Activated T-helper 9 cell treated with anti-CD3 and anti-CD28 coated beads, Interleukin-2, amount 50 U/mL, for 16 hours (primary cell): ENCODE measurements at places on chromosomes 2 and 18.

- no peak for DNase-seq
Observed at GRCh38 chr18:41128545-41128944, 826.5 kb upstream of the PIK3C3 start.

GRCh38 chr2:179268277-179268925, 3.8 kb upstream of the SESTD1 start:
- no peak for DNase-seq

GRCh38 chr2:225415792-225416191, 16.3 kb downstream of the NYAP2 start:
- no peak for DNase-seq

DNA sequence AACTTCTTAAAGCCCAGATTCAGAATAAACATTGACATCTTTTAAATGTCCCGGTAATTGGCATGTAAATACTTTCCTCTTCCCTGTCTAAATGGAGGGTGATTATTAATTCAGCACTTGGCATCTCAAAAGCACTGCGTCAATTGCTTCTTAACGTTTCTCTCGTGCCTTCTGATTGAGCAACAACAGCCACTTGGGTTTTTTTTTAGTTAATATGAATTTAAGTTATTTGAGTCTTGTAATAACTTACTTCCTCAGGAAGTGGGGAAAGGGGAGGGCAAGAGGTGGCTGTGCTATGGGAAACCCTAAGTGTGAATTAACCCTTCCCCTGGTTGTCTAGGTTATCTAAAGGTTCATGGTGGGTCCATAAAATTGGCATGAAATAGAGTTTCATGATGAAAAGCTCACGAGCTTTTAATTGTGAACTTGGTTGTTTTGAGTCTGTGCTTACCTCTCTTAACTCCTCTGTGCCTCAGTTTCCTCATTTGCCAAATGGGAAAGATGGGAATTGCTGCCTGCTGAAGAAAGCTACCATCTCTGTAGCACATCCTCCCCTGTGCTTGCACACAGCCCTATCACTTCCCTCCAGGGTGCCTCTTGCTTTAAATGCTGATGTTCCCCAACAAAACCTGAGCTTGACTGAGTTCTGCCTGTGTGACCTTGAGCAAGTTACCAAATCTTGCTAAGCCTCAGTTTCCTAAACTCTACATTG, 126.3 kb upstream of the BCL2L11 start:
- DNase-seq, result no peak

DNA sequence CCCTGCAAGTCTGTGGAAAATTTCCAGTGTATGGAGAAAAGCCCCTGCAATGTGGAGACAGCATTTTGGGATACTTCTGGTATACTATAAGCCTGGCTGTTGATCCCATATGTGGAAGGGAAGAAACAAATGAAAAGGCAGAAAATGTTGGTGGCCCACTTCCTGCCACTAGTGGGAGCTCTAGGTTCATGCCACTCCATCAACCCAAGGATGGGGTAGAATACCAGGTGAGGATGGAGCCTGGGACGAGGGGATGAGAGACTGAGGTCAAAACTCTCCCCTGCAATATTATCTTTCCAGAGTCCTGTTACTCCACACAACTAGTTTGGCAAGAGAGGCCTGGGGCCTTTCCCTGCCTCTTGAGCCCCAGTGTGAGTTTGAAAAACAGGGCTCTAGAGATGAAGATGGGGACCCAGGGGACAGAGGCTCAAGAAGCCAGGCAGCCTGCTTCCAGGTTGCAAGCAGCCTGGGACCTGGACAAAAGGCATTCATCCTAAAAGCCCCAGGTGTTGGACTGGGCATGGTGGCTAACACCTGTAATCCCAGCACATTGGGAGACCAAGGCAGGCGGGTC, 31.9 kb downstream of the BMP10 start:
- DNase-seq, result no peak

- DNase-seq, result no peak
Observed at GRCh38 chr18:45538444-45538843, 76.8 kb upstream of the SLC14A2 start.

- DNase-seq, result no peak
Observed at GRCh38 chr2:241851325-241852115, 7.2 kb downstream of the PDCD1 start.

GRCh38 chr18:54506516-54507261, 84.4 kb upstream of the DYNAP start:
- no peak for DNase-seq

GRCh38 chr2:205701509-205701908, 19.2 kb downstream of the NRP2 start:
- DNase-seq, result no peak

GRCh38 chr2:127721978-127722355, 20.7 kb downstream of the SFT2D3 start:
- no peak for DNase-seq

- no peak for DNase-seq
Observed at GRCh38 chr2:118222672-118223421, 134.6 kb downstream of the INSIG2 start.

- no peak for DNase-seq
Observed at GRCh38 chr18:51668101-51668500, 470.6 kb upstream of the MEX3C start.

GRCh38 chr2:12321886-12322285, 394.9 kb upstream of the TRIB2 start:
- no peak for DNase-seq

DNA sequence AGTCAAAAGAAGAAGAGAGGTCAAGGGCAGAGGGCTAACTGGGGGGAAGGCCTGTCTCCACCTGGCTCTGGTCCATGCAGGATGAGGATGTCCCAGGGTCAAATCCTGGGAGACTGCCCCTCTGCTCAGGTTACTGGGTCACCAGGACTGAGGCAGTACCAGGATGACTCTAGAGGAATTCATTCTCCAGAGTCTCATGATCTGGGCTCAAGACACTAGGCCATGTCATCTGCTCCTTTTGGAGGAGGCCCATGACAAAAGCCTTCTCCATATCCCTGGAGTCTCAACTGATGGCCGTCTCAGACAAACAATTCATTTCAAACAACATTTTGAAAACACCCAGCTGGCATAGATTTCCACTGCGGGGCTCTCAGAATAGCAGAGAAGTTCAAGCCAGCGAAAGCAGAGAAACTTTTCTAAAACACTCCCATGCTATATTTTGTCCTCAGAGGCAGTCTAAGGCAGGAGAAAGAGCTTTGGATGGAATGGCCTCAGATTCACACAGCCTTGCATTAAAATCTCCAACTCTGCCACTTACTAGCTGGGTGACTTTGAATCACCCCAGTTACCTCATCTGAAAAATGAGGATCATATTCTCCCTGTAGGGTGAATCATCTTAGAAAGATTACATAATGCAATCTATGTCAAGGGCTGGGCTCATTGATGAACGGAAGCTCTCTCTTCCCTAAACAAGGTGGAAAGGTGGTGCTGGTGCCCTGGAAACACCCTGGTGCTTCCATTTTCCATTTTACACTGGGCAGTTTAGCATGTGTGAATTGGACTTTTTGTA, 48.8 kb upstream of the LCLAT1 start:
- no peak for DNase-seq

- DNase-seq, result no peak
Observed at GRCh38 chr18:28116461-28116860, 60.5 kb downstream of the CDH2 start.

- no peak for DNase-seq
Observed at GRCh38 chr2:100277540-100278207, 44.6 kb downstream of the LONRF2 start.

GRCh38 chr2:235219048-235219447, 267.2 kb downstream of the SH3BP4 start:
- no peak for DNase-seq

DNA sequence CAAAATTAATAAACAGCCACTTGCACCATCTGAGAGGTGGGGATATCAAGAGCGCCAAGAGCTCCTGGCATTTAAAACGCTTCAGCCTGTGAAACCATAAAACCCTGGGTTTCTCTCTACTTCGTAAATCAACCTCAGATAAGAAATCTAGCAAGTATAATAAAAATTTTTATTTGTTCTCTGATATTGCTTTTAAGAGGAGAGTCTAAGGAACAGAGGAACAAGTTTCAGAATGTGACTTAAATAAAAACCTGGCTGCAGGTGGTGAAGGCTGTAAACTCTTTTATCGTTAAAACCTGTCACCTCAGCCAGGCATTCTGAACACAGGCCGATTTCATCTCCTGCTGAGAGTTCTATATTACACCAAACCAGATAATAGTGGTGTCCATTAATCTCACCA, 9.9 kb downstream of the DYTN start:
- DNase-seq, result no peak

DNA sequence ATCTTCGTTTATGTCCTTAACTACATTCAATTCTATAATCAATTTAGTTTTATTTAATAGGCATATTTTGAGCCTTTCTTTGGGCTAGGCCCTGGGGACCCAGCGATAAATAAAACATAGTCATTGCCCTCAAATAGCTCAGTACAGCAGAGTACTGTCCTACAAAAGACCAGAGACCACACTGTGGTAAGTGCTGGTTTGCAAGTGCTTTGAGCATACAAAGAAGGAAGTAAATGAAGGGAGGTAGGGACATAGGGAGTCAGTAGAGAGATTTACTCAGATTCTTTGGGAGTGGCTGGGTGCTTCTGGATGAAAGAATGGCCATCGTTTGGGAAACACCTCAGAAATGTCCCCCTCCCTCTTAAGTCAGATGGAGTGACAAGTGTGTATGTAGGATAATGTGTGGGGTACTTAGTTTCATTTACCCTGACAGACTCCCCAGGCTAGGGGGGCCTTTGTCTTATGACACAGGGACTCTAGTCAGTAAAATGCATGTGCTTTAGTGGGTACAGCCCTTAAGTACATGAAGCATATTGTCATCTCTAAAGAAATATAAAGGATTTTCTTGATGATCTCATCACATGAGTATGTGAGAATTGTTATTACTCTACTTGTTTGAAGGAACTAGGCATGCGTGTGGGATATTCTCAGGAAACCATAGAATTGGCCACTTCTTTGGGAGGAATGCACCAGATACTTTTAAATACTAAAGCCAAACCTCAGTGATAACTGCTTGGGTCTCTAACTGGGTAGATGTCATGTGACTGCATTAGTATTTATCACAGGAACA, 35.1 kb downstream of the MAPRE2 start:
- no peak for DNase-seq

- DNase-seq, result no peak
Observed at GRCh38 chr2:19674051-19675002, 227.5 kb downstream of the TTC32 start.

DNA sequence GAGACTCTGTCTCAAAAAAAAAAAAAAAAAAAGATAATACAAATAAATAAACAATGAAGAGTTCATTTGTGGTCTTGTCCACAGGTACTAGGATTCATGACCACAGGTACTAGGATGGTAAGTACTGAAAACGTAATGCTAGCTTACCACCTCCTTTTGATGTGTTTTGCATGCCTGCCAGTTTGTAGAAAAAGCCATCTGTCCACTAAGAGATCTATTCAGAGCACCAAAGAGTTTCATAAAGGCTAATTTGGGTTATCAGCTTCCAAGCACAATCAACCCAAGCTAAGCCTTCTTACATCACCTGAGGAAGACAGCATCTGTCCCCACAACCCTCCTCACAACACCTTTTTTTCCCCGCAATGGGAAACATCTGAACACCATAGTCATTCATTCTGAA, 477.2 kb downstream of the ZEB2 start:
- DNase-seq, result no peak

GRCh38 chr2:24771061-24771460, 22.1 kb downstream of the PTRHD1 start:
- DNase-seq, result no peak

GRCh38 chr2:44118257-44118656, 50.4 kb upstream of the PPM1B start:
- DNase-seq, result no peak

GRCh38 chr2:148529745-148530144, 114.8 kb upstream of the EPC2 start:
- DNase-seq, result no peak

DNA sequence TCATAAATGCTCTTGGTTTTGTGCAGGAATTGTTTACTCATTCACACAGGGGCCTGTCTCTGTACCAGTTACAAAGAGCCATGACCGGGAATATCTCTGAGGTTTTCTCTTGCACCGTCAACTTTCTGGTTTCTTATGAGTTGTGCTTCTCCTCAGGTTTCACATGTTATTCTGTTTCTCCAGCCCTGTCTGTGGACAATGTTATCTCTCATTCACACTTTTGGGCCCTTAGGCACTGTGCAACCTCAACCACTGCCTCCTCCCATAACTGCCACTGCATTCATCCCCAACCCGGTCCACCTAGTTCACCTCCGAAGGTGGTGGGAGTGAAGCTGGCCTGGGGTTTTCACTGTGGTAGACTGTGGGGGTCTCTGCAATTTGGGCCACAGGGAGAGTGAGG, 22.5 kb upstream of the NEDD4L start:
- DNase-seq, result no peak

- DNase-seq, result no peak
Observed at GRCh38 chr2:182559623-182560022, 132.8 kb upstream of the PDE1A start.

GRCh38 chr18:58858591-58859468, 5.8 kb upstream of the ZNF532 start:
- no peak for DNase-seq

- no peak for DNase-seq
Observed at GRCh38 chr18:12388442-12388841, 11.4 kb upstream of the AFG3L2 start.

DNA sequence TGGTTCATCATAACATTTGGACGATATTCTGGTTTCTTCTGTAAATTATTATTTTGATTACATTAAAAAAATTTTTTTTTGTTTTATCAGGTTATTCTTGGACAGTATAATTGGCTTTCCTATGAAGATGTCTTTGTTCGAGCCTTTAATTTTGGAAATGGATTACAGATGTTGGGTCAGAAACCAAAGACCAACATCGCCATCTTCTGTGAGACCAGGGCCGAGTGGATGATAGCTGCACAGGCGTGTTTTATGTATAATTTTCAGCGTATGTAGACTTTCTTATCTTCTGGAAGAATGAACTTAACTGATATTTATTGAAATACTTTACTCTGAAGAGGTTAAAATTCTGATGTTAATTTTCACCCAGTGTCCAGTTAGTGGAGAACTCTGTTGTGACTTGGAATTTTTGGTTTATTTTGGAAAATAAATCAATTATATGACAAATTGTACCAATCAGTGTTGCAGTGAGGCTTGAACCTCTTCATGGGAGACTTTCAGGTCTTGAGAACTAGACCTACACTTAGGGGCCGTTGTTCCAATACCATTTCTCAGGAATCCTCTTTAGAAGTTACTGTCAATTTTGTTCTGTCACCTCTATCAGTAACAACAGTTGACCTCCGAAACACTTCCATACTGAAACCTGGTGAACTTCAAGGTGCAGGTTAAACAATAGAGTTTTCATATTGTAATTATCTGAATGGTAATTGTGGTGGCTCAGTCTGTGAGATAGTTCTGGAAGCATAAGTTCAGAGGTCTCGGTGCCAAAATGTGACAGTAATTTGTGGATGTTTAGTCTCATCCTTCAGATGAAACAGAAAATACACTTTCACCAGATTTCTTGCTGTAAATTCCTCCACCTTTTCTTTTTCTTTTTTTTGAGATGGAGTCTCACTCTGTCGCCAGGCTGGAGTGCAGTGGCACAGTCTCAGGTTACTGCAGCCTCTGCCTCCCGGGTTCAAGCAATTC, 55.7 kb downstream of the ACSL3 start:
- DNase-seq, result no peak

DNA sequence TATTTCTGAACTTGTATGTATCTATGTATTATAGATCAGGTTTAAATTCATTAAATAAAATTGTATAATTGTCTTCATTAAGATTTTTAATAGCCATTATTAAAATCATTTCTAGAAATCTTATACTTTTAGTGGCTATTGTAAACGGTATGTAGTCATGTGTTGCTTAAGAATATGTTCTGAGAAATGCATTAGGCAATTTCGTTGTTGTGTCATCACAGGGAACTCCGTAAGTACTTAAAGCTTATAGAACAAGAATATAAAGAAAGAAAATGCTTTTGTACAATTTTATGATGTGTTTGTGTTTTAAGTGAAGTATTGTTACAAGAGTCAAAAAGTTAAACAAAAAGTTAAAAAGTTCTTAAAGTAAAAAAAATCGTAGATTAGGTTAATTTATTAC, 765.8 kb downstream of the METTL4 start:
- DNase-seq, result no peak
